ENCODE measurements at places on chromosomes 2 and 18. TPM values are rescaled to one million over a fixed set of nuclear protein-coding genes. Genes with fewer than 3 reads are reported as not detected.

Gene HOXD4
- total RNA-seq: not detected

- DNase-seq: no peak
Observed at GRCh38 chr2:60268032-60268431, 285.4 kb downstream of the BCL11A start.

GRCh38 chr2:119427756-119428155 is 3.9 kb upstream of the TMEM37 start:
- no peak for DNase-seq

GRCh38 chr2:172048508-172049503 is 36.5 kb upstream of the DLX1 start:
- DNase-seq: no peak

DNA sequence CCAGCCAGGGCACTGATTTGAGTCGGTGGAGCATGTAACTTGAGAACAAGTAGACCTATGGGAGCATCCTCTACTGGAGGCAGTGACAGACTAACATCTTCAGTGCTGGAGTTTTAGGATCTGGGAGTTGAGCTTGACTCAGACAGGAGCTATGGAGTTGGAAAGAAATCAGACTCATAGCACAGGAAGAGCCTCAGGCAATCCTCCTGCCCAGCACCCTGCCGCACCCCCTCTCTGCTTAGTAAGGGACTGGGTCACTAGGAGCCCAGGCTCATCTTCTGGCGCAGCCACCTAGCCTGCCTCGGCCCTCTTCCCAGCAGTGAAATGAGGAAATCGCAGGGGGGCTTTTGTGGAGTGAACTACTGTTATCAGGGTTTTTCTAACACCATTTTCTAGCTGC is 3.6 kb downstream of the ARID5A start:
- DNase-seq: no peak

DNA sequence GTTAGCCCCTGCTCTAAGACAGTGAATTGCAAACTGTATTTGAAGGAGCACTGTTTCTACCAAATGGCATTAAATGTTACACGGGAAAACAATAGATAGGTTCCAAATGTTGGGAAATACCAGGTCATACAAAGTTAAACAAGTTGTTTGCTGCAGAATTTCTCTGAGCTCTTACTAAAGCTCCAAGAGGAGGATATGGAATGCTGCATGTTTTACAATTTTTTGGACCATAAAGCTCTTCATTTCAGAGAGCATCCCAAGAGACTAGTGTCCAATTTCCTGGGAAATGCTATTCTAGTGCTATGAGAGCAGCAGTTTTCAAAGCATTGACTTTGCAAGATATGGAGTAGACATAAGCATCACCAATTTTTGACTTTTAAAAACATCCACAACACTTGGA is 155.6 kb upstream of the CCDC68 start:
- DNase-seq: no peak

Gene PDE1A
- total RNA-seq: not detected

Gene TFPI
- total RNA-seq: 0.56 TPM

Gene PECR
- 15.7 TPM for total RNA-seq

Gene APOB
- not detected for total RNA-seq

DNA sequence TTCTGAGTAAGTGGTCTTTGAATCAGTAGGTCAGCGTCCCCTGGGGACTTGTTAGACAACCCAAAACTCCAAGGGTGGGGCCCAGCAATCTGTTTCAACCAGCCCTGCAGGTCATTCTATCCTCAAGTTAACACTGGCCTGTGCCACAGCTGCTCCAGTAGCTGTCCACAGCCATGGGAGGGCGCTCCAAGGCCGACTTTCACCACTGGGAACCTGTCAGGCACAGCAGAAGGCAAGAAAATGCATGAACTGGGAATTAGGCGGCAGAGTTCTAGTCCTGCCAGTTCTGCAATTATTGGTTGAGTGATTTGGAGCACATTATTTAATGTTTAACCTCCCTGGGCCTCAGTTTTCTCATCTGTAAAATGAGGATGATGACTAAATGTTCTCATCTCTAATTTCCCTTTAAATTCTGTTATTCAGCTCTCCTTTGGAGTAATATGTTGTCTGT is 17.4 kb upstream of the MRPL33 start:
- peak; percentile 8 for DNase-seq

GRCh38 chr2:147649286-147649685 is 195.5 kb upstream of the ACVR2A start:
- no peak for DNase-seq

- no peak for DNase-seq
Observed at GRCh38 chr2:40773291-40773690, 321.4 kb upstream of the SLC8A1 start.

Gene GTF3C2
- 97.7 TPM for total RNA-seq

- no peak for DNase-seq
Observed at GRCh38 chr2:195319112-195319460, 337.9 kb upstream of the SLC39A10 start.

Gene DTNA
- total RNA-seq: 1.5 TPM

DNA sequence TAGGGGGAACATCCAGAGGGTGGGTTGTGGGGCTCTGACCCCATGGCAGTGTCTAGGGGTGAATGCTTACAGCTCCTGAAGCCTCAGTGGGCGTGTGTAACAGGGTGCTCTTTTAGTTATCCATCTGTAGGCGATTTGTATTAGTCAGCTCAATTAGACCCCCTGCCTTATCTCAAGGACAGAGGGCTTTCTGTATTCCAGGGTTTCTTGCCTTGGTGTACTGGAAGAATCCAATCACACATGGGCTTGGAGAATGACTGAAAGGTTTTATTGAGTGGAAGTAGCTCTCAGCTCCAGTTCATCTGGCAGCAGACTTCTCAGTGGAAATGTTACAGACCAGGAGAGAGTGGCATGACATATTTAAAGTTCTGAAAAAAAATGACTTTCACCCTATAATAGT is 334.0 kb upstream of the GCFC2 start:
- DNase-seq: no peak

Gene INPP5D
- 106 TPM for total RNA-seq

Gene R3HDM1
- total RNA-seq: 47.0 TPM

GRCh38 chr2:192069417-192069816 is 125.3 kb downstream of the TMEFF2 start:
- DNase-seq: no peak

Gene TMEM178A
- 0.32 TPM for total RNA-seq

- DNase-seq: no peak
Observed at GRCh38 chr18:33745871-33746545, 168.0 kb downstream of the ASXL3 start.

Gene LHCGR
- total RNA-seq: not detected

- no peak for DNase-seq
Observed at GRCh38 chr18:55479656-55480420, 108.2 kb downstream of the TCF4 start.

Gene SCYGR2
- total RNA-seq: not detected

DNA sequence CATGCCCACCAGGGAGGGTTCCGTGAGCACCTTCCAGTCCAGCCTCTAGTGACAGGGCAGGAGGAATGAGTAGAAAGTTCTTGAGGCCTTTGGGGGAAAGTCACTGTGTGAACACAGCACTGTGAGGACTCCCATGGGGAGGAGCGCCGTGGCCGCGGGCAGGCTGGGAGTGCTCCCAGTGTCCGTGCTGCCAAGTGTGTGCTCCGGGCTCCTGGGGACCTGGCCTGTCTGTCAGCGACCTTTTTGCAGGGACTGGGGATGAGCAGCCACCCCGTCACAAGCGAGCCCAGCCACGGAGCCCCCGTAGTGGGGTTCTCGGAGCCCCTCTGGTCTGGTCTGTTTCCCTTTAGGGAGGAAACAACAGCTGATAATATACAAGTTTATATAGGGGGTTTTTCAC is 36.8 kb downstream of the PDIA6 start:
- DNase-seq: no peak

Gene ACADL
- not detected for total RNA-seq

Gene MTX2
- total RNA-seq: 9.3 TPM

Gene MAP3K20
- 0.40 TPM for total RNA-seq

Gene SPAST
- total RNA-seq: 17.3 TPM

Measured in naive thymus-derived CD4-positive, alpha-beta T cell (primary cell).